ENCODE measurements at places on chromosomes 7 and 10. TPM values are rescaled to one million over a fixed set of nuclear protein-coding genes. Genes with fewer than 3 reads are reported as not detected.

The C7orf33 gene
- total RNA-seq, result not detected

The VAX1 gene
- not detected for total RNA-seq

The CNPY1 gene
- not detected for total RNA-seq

The EPHB6 gene
- 9.9 TPM for total RNA-seq

The C10orf67 gene
- not detected for total RNA-seq

The AGFG2 gene
- 1.2 TPM for total RNA-seq

The CFAP70 gene
- 0.94 TPM for total RNA-seq

The RGR gene
- total RNA-seq, result not detected

The CPVL gene
- total RNA-seq, result 1.9 TPM

The SGCE gene
- total RNA-seq, result 94.5 TPM

The ARHGAP22 gene
- 28.0 TPM for total RNA-seq

The AKR1D1 gene
- total RNA-seq, result not detected

The KCP gene
- 0.94 TPM for total RNA-seq

The PPP1R9A gene
- 0.38 TPM for total RNA-seq

The ENTPD1 gene
- total RNA-seq, result 1.2 TPM

The C10orf90 gene
- total RNA-seq, result 0.23 TPM

The PPP1R17 gene
- total RNA-seq, result not detected

The CDC14C gene
- not detected for total RNA-seq

The GNB2 gene
- 65.9 TPM for total RNA-seq

The SYT15B gene
- total RNA-seq, result not detected

The ODAD2 gene
- 0.12 TPM for total RNA-seq

The CYP2W1 gene
- total RNA-seq, result not detected

The CDK13 gene
- total RNA-seq, result 42.8 TPM

The SUN3 gene
- total RNA-seq, result not detected

The RINT1 gene
- 13.3 TPM for total RNA-seq

The WNT2 gene
- 0.08 TPM for total RNA-seq

The LRIT1 gene
- total RNA-seq, result not detected

The EN2 gene
- under 0.01 TPM for total RNA-seq

The TMEM176A gene
- total RNA-seq, result under 0.01 TPM

The UBE2D4 gene
- 12.1 TPM for total RNA-seq

The MEIG1 gene
- not detected for total RNA-seq

The ZPBP gene
- not detected for total RNA-seq

All from smooth muscle cell of the coronary artery (primary cell).